ENCODE measurements at places on chromosomes 6 and 20.

GRCh38 chr6:146903451-146903850 is 300.8 kb upstream of the STXBP5 start:
- DNase-seq, result no peak

DNA sequence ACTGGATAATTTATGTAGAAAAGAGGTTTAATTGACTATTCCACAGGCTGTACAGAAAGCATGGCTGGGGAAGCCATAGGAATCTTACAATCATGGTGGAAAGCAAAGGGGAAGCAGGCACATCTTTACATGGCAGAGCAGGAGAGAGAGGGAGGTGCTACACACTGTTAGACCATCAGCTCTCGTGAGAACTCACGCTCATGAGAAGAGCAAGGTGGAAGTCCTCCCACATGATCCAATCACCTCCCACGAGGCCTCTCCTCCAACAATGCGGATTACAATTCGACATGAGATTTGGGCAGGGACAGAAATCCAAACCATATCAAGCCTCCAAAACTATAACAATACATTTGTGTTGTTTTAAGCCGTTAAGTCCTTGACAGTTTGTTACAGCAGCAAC is 257.1 kb upstream of the KCNG1 start:
- no peak for DNase-seq

- DNase-seq, result no peak
These were observed 696 bp upstream of the SUPT3H start for GRCh38 chr6:45378334-45378926.

GRCh38 chr6:152588456-152588855 is 48.7 kb downstream of the SYNE1 start:
- DNase-seq, result no peak

DNA sequence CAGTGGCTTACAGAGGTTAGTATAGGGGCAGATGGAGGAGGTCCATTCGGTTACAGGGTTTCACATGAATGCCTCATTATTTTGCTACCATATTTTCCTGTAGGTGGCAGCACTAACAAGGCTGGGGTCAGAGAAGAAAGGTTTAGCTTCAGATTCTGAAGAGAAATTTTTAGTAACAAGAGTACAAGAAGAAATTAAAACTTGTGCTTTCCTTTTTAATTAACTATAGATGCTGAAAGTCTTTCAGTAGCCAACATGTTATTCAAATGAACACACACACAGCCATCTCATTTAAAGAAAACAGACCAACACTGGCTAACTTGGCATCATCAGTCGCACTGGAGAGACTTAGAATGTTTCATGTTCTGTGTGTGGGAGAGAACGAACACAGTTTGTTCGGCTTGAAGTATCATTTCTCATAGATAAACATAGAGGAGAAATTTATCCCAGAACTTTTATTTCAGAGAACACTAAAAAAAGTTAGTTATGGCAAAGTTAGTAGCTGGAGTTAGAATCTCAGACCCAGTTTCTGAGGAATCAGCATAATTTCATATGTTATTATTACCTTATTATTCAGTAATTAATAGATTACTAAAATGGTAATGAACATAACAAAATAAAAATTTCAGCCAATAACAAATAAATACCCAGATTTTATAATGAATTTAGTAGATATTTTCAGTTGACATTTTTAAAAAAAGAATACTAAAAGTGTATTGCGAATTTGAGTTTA is 314.0 kb upstream of the RSPO3 start:
- no peak for DNase-seq

DNA sequence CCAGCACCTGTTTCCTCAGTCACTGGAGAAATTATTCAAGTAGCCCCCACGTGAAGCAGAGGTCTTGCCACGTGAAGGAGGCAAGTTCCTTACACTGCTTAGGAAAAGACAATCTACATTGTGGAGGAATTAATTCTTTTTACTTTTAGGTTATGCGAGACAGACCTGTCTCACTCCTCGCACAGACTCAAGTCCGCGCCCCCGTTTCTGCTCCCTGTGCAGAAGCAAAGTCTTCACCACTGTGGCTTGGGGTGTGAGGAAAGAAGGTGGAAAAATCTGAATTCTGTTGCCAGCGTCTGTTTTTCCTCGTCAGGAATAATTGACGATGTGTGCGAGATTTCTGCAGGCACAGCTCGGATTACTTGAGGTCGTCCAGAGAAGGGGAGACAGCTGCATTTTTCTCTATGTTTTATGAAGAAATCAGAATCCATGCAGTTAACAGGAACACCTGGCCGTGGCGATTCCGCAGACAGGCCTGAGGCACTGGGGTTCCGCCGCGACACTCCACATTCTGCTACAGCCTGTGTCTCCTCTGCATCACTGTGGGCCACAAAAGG is 185.1 kb downstream of the SMOC2 start:
- no peak for DNase-seq

DNA sequence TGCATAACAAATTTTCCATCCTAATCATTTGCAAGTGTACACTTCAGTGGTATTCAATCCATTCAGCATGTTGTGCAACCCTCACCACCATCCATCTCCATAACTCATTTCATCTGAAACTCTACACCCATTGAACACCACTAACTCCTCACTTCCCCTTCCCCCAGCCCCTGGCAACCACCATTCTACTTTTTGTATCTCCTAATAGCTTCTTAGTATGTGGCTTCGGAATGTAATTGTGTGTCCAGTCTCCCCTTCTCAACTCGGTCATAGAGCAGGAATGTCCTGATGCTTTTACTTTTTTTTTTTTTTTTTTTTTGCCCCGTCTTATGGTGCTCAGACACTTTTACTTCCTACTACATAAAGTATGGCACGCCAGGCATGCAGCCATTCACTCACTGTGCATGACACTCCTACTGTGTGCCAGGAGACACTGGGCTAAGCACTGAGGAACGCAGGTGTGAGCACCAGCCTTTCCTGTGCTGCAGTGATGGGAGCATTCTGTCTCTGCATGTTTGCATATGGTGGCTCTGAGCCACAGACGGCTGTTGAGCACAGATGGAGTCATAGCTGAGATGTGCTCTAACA is 15.3 kb downstream of the HCK start:
- DNase-seq, result no peak

DNA sequence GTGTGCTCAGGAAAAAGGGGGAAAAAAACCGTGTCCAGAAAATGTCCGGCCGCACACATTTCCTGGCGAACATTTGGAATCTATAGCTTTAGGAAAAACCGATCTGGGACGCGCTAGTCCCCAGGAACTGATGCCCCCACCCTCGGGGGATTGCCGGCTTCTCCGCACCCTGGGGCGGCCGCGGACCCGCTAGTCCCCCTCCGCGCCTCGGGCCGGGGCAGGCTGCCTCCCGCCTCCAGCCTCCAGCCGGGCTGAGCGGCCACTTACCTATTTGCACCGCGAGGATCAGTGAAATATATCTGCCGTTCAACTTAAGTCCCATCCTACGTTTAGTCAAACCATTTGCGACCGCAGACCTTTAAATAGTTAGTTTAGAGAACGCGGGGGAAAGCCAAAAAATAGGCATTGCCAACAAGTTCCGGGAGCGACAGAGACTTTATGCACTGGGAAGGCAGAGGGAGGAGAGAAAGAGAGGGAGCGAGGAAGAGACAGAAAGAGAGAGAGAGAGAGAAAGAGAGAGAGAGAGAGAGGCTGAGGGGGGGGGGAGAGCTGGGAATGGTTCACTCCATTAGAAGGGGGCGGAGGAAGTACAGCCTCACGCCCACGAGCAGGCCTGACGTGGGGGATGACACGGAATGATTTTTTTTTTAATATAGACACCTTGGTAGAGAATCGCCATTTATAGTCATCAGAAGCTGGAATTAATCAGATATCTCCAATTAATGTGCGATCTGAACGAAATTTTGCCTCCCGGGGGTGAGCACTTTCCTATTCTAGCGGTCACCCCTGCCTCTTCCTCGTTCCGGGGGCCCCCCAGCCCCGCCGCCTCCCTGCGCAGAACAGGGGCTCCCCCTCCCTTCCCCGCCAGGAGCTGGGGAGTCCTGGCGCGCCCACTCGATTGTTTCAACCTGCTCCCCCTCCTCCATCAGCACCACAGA is at the start of gene NRN1:
Gene NRN1, minus strand, starts transcription at position 498 of the 938 bp plus-strand sequence. Its CDS starts 176 bp downstream, at position 322.
- DNase-seq, result peak; percentile 31

DNA sequence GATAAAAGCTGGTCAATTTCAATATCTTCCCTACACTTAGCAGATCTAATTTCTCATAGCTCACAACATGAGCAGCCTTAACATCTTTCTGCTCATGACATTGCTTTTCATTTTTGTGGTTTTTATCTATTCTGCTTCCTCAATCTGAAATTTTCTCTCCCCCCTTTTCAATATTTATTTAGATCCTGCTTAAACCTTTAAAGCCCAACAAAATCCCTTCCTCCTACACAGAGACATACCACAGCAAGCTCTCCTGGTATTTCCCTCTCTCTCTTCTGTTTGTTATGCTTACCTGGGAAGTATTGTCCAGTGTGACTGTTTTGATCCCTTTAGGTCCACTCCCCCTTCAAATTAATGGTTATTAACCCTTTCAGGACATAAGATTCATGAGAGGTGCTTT is 582.5 kb downstream of the RFPL4B start:
- no peak for DNase-seq

- no peak for DNase-seq
These were observed 1162.2 kb upstream of the GJE1 start for GRCh38 chr6:140970485-140970884.

DNA sequence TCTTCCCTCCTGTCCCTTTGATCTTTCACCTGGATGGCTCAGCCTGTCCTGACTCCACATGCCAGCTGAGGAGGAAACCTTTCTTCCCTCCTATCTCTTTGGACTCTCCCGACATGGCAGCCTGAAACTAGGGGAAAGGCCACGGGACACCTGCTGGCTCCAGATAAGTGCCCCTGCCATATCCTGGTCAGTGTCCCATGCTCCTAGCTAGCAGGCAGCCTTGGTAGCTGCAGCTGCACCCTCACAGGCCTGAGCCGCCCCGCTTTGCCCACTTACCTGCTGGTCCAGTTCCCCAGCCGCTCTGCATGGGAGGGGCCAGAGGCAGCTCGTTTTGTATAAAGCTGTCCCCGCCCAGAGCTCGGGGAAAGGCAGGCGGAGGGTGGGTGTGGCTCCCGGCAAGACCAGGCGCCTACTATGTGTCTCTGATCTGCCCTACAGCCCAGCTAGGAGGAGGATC is 7.4 kb upstream of the SLC52A3 start:
- no peak for DNase-seq

GRCh38 chr6:146560607-146561006 is 17.0 kb downstream of the RAB32 start:
- no peak for DNase-seq

DNA sequence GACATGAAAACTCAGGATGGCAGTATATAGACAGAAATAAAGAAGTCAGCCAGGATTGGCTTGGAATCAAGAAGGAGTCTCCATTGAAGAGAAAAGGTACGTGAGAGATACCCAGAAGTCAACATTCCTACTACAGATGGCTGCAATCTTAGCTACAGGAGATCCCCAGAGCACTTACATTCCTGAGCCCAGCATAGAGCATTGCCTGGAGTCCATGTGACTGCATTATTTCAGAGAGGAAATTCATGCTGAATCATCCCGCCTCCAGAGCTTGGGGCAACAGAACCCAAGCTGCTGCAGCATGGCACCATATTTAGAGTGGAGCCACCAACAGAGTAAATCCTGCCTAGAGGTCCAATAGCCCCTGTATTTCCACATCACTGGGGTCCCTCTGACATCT is 125.0 kb upstream of the GRIK2 start:
- DNase-seq, result no peak

DNA sequence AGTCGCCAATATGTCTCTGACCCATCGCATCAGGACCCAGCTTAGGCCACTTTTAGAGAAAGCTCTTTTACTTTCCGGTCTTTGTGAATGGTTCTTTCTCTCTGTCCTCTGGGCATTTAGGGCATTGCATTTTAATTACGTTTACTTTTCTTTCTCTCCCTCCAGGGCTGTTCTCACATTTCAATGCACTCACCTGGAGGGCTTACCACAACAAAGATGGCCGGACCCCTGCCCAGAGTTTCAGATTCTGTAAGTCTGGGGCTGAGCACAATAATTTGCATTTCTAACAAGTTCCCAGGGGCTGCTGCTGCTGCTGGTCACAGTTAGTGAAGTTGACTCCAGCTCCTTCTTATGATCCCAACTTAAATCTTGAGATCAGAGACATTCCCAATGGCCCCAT is 3.0 kb downstream of the ANKRD66 start:
- DNase-seq, result no peak

- no peak for DNase-seq
These were observed 2.3 kb upstream of the MARCKS start for GRCh38 chr6:113854531-113855499.

- DNase-seq, result no peak
These were observed 52.6 kb downstream of the HECA start for GRCh38 chr6:139187489-139187888.

GRCh38 chr6:44275749-44276648 is 5.7 kb downstream of the TMEM151B start:
- no peak for DNase-seq

DNA sequence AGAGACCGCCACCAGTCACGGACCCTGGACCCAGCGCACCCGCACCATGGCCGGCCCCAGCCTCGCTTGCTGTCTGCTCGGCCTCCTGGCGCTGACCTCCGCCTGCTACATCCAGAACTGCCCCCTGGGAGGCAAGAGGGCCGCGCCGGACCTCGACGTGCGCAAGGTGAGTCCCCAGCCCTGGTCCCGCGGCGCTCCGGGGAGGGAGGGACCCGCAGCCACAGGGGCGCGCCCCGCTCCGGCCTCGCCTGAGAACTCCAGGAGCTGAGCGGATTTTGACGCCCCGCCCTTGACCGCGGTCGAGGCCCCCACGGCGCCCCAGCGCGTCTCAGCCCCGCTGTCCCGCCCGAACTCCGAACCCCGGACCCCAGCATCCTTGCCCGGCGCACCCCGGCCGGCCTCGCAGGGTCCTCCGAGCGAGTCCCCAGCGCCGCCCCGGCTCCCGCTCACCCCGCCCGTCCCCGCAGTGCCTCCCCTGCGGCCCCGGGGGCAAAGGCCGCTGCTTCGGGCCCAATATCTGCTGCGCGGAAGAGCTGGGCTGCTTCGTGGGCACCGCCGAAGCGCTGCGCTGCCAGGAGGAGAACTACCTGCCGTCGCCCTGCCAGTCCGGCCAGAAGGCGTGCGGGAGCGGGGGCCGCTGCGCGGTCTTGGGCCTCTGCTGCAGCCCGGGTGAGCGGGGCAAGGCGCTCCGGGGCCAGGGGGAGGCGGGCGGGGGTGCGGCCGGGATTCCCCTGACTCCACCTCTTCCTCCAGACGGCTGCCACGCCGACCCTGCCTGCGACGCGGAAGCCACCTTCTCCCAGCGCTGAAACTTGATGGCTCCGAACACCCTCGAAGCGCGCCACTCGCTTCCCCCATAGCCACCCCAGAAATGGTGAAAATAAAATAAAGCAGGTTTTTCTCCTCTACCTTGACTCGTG is at the start of gene OXT:
Gene OXT, plus strand, starts transcription at position 11 of the 920 bp plus-strand sequence. Its CDS starts 36 bp downstream, at position 47.
- DNase-seq, result peak; percentile 71

Data from activated T-cell treated with anti-CD3 and anti-CD28 coated beads, Interleukin-2, amount 50 U/mL, for 48 hours (primary cell).